GOT3 (cell line): ENCODE measurements at places on chromosomes 13 and 19.

GRCh38 chr19:58265100-58265499 lies 13.7 kb upstream of the ZNF8 start:
- no peak for DNase-seq

GRCh38 chr13:44188257-44188656 lies 185.4 kb upstream of the SERP2 start:
- DNase-seq = no peak

DNA sequence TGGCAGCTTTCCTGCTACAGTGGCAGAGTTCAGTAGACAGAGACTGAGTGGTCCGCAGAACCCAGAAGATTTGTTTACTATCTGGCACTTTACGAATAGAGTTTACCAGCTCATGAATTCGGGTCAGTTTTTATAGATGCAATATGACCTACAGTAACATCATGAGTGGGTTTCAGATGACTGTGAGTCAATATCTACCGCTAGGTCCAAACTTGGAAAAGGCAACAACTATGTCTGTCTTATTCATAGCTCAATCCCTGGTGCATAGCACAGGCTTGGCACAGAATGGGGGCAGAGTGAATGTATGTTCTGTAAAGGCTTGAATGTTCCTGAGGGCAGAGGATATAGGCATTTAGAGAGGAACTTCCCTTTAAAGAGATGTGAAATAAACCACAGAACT lies 65.2 kb downstream of the RAP2A start:
- no peak for DNase-seq

DNA sequence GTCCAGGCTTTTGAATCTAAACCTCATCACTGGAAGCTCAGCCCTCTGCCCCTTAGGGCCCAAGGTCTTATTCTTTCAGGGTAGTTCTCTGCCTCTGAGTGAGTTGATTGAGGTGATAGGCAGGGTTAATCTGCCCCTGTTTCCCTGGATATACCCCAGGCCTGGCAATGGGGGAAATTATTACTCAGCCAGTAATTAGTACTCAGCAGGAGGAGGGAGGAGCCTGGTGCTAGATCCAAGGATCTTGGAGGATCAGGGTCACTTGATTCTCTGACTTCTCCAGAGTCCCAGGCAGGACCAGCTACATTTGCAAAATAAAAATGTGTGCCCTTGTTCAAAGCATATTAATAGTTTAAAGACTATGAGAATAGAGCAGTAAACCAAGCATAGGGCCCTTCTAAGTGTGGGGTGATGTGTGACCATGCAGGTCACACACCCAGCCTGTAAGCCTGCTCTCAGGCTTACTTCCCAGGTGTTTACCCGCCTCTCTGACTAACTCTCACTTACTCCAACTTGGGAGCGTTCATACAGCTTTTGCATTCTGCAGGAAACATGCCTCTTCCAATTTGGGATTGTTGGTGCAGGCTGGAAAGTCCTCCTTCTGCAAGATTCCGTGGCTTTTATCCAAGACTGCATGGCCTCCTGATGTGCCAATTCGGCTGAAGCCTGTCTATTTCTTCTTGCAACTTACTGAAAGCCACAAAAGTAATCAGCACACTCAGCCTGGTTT lies 7.9 kb upstream of the STK24 start:
- no peak for DNase-seq

DNA sequence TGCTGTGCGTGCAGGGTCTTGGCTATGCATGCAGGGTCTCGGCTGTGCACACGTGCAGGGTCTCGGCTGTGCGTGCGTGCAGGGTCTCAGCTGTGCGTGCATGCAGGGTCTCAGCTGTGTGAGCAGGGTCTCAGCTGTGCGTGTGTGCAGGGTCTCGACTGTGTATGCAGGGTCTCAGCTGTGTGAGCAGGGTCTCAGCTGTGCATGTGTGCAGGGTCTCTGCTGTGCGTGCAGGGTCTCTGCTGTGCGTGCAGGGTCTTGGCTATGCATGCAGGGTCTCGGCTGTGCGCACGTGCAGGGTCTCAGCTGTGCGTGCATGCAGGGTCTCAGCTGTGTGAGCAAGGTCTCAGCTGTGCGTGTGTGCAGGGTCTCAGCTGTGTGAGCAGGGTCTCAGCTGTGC lies 42.5 kb downstream of the RAB20 start:
- no peak for DNase-seq
